ENCODE measurements at places on chromosomes 1 and 21.

GRCh38 chr1:197156692-197157091, 10.2 kb upstream of the ASPM start:
- DNase-seq: no peak

- DNase-seq: no peak
Measured at GRCh38 chr1:227317011-227317451, 1.3 kb downstream of the CDC42BPA start.

DNA sequence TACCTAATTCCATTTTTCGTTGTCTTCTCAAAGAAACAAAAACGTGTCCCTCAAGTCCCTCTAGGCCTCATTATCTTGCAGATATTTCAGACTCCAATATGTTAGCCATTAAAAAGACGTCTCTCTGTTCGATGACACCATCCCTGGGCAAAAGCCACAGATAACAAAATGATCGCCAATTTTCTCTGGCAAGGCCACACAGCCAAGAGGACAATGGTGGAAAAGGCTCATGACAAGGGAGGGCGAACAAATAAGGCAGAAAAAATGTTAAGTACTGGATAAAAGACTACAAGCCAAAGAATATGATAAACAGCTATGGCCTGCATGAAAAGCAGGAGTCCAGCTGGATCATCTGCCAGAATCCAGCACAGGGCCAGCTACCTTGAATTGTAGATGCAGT, 82.9 kb downstream of the TBX15 start:
- no peak for DNase-seq

GRCh38 chr1:30611741-30612309, 111.6 kb downstream of the MATN1 start:
- no peak for DNase-seq

DNA sequence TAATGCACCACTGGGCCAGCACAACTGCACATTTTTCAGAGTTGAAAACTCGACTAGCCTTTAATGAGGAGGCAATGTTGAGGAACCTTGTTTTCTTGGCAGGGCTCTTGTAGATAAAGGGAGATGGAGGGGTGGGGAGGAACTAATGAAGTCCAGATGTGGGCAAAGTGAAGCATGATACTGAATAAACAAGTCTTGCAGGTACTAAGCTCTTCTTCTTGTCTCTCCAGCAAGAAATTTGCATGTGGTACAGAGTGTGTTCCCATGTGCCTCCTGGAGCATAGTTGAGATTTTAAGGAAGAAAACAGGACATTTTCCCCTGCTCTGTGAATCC, 47.0 kb downstream of the PLPP3 start:
- no peak for DNase-seq
